ENCODE measurements at places on chromosomes 13 and 19. TPM values are rescaled to one million over a fixed set of nuclear protein-coding genes. Genes with fewer than 3 reads are reported as not detected.

ZNF667 gene
- total RNA-seq, result 24.5 TPM

CYP2A7 gene
- 0.78 TPM for total RNA-seq

CEACAM7 gene
- not detected for total RNA-seq

IRGC gene
- not detected for total RNA-seq

CD33 gene
- 0.16 TPM for total RNA-seq

DNA sequence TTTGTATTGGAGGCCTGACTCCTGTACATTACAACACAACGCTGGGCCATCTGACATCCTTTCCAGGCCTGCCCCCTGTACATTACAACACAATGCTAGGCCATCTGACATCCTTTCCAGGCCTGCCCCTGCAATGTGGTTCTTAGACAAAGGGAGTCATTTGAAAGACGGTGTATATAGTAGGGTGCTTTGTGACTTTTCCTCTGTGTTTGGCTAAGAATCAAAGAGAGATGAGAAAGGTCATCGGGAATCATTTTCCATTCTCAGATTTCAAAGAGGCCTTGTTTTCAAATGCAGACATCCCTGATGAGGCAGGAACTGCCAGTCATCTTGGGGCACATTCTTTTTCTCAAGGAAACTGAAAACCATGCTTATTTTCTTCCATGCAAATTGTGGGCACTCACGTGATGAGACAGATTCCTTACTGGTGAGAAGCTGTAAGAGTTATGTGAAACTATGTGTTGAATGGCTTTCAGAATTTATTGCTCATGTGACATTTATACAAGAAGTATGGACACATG lies 551.6 kb downstream of the MYO16 start:
- no peak for DNase-seq

DNA sequence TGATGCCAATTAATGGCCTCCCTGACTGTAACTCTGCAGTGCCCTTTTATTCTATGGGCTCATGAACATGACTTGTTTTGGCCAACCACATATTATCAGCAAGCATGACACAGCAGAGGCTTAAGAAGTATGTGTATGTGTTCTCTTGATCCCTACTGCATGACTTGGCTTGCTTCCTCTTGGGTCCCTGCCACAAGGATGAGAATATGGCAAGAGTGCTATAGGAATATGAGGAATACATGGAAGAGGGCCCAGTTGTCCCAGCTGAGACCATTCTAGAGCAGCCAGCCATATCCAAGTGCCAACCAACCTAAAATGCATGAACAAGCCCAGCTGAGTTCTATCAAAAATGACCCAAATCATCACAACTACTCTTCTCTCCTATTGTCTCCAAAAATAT lies 576.7 kb upstream of the PCDH9 start:
- no peak for DNase-seq

DNA sequence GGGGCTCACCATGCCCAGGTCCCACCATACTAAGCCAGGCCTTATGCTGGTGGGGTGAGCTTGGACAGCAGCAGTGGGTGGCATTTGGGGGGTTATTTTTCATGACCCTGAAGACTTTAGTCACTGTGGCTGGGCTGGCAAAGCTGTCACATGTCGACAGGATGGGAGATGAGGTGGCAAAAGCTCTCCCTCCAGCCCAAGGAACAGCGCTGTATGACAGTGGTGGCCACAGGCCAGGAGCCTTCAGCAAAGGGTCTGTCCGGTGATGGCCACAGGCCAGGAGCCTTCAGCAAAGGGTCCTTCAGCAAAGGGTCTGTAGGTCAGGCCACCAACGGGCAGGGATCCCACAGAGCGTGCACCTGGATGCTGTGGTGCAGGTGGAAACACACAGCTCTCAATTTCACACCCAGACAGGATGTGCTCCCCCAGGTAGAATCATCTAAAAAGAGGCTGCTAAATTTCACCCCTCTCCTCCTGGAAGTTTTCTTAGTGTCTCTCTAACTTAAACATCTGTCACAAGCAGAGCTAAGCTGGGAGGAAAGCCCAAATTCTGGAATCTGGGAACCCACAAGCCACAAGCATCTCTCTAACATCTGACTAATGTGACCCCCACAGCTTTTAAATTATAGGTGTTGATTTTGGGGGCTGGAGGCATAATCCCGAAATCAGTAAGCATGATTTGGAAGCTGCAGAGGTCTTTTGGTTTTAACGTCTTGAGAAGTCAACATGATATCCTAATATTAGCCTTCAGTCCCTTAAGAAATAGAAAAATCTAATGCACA lies 23.0 kb downstream of the COL4A1 start:
- no peak for DNase-seq

DNA sequence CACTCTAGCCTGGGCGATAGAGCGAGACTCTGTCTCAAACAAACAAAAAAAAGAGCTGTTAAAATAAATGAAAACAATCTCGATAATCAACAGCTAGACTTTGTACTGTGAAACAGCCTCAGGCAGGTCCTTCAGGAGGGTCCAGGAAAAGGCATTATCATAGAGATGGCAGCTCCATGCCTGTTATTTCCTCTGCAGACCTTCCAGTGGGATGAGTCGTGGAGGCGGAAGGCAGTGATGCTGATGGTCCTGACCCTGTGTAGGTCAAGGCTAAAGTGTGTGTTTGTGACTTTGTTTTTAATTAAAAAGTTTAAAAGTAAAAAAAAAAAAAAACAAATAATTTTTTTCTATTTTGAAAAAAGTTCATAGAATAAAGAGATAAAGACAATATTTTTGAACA lies 117.4 kb downstream of the TNFRSF19 start:
- no peak for DNase-seq

DNA sequence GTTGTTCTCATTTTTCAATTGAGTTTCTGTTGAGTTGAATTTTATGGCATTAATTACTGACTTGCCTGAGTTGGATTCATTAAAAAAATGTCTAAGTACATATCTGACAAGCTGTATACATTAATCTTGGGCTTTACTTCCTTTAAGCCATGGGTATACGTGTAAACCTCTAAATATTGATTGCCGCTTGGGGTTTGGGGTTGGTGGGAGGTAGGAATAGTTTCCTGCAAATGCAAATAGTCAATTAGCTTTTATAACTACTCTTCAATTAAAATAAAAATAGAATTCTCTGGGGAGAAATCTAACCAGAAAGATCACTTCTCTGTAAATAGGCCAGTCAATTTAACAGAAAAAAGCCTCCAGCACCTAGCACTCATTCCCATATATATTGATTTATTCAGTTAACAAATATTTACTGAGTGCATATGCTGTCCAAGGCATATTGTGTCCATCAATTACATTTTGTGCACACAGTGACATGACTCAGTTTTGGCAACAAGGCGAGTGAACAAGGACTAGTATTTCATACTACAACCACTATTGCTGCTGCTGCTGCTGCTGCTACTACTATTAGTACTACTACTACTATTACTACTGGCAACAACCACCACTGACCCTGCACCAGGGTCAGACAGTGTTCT lies 306.8 kb downstream of the RFC3 start:
- DNase-seq, result no peak

DNA sequence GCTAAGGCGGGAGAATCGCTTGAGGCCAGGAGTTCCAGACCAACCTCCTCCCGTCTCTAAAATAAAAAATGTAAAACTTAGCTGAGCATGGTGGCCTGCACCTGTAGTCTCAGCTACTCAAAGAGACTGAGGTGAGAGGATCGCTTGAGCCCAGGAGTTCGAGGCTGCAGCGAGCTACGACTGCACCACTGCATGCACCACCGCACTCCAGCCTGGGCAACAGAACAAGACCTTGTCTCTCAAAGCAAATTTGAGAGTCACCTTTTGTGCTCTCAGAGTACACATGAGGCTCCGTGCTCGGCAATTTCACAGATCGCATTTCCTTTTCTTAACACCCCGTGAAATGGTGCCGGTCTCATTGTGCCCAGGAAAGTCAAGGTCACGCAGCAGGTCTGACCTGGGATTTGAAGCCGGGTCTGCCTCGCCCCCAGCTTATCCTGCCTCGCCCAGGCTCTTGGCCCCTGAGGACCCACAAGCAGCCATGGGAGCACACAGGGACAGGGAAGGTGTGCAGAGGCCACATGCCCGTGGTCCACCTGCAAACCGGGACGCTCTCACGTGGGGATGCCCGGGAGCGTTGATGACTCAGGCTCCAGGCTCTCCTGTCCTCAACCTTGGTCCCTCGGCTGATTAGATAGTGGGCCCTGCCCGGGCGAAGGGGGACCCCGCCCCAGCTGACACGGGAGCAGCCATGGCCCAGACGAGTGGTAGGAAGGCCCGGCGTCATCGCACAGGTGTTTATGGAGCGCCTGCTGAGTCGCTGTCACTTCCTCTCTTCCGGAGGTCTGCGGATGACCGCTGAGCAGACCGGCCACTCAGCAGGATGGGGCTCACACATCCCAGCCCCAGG lies 1.1 kb upstream of the SMIM24 start:
- DNase-seq, result no peak

DNA sequence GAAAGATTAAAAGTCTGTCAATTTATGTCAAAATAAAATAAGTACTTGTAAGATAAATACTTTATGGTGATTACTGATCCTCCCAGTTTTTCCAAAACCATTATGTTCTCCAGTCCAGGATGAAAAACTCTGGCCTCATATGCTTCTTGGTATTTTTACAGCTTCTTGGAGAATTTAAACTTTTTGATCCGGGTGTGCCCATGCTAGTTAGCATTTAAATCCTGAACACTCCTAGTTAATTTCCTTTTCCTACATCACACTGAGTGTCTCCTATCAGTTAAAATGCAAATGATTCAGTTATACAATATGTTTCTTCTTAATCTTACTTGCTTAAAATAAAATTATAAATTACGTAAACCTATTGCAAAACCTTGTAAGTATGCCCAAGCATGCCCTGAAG lies 499.9 kb upstream of the SLITRK6 start:
- no peak for DNase-seq

DNA sequence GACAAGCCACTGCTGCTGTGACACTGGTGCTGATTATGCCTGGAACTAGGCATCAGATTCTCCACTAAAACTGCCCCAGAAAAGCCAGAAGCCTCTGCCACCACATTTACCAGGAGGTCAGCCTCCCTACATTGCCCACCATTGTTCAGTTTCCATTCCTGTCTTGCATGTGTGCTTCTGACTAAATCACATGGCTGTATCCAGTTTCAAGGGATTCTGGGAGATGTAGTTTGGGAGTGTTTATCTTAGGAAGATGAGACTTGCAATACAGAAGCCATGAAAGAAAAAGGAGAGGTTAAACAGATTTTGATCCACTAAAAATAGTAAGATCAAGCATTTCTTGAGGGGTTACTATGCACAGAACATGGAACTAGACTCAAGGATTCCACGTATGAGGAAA lies 40.7 kb upstream of the SERPINE3 start:
- no peak for DNase-seq

DNA sequence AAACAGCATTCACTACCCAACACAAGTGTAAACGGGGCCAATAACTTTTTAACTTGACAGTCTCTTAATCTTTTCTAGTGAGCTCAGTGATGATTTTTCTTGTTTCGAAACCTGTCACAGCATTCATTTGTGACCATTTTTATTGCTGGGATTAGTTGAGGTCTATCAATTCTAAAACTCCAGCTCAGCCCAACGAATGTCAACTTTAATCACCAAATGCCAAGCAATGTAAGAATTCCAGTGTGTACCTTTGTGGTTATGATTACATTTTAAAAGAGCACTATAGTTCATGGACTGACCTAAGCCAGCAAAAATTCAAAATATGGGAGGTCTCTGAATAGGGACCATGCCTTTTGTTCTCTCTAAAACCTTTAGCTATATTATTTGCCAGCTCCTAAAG lies 694.3 kb upstream of the SGCG start:
- no peak for DNase-seq

- DNase-seq, result no peak
These were observed 1434.7 kb upstream of the PCDH20 start for GRCh38 chr13:62850331-62850730.

GRCh38 chr13:49836516-49836915 lies 44.0 kb upstream of the KPNA3 start:
- DNase-seq, result no peak

DNA sequence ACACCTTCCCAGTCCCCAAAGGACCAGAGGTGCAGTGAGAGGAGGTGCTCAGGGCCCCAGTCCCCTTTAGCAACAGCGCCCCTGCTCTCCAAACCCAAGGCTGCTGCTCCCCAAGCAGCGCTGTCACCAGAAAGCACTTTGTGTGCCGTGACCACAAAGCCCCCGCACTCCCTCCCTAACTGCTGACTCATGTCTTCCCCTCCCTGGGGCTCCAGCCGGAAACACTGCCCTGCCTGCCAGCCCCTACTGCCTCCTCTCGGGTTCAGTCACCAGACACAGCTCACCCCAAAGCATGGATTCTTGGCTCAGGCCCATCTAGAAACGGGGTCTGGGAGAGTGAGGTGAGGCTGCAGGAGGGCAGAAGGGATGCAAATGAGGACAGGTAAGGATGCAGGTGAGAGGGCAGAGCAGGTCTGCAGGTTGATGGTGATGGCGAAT lies 4.9 kb upstream of the TNFSF14 start:
- no peak for DNase-seq

GRCh38 chr19:19649580-19649995 lies 6.1 kb upstream of the GMIP start:
- no peak for DNase-seq

DNA sequence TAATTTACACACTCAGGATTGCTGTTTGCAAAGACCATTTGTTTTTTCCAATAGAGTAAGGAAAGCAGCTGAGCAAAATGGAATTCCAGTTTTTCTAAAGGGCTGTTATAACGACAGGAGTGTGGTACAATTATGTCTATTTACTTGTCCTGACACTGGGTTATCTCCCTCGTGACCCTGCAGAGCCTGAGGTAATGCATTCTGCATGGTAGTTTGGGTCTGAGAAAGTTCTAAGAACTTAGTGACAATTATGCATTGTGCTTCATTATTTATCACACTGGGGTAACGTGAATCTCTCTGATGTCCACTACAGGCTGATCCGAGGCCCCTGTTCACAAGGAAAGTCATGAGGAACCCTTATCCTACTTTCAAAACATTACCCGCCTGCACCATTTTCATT lies 50.7 kb upstream of the EDNRB start:
- DNase-seq, result no peak

DNA sequence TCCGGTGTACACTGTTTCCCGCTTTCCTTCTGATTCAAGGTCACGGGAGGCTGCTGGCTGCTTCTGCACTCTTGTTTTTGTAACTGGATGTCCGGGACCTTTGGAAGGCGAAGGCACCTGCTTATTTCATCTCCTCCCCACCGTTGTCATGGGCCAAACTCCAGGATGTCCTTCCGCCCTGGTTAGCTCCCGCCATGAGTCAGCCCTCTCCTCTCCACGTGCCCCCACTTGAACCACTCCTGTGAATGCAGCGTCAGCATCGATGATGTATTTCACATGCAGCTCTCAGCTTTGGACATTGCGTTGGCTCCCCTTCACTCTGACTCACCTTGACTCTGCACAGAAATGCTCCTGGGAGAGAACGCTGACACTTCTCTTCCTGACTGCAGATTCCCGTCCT lies 5.5 kb upstream of the GALP start:
- no peak for DNase-seq

DNA sequence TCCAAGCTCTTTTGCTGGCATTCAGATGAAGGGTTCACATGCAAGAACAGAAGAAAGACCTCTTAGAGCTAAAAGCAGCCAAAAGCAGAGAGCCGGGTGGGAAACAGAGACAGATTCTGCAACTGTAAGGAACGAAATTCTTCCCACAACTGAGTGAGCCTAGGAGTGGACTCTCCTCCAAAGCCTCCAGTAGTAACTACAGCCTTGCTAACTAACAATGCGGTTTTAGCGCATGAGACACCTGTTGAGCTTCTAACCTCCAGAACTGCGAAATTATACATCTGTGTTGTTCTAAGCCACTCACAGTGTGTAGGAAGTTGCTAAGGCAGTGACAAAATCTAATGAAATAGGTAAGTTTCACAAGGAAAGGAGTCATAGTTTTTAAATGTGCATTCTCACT lies 98.1 kb upstream of the SLITRK1 start:
- no peak for DNase-seq

- no peak for DNase-seq
These were observed 136.4 kb downstream of the STOML3 start for GRCh38 chr13:38854226-38854625.
